ENCODE measurements at places on chromosomes 2 and 18.

- peak; percentile 43 for DNase-seq
Measured at GRCh38 chr18:12820506-12820905, 63.5 kb downstream of the PTPN2 start.

- no peak for DNase-seq
Measured at GRCh38 chr2:234565842-234566619, 69.2 kb upstream of the ARL4C start.

- no peak for DNase-seq
Measured at GRCh38 chr18:39843546-39843945, 2111.5 kb upstream of the PIK3C3 start.

DNA sequence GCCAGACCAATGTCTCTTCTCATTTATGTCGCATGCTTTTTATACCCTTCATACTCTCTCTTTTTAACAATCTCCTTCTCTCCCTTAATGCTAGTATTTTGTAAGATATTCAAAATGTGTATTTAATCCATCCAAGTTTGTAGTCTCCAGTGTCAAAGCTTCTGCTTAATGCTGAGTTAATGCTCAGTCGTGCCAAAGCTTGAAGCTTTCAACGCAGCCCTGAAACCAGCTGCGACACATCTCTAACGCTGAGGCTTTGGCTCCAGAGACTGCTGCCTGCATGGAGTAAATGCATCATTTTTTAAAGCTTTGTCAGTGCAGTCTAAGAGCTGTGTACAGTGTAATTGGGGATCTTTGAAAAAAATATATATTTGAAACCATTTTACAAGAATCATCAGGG is 2108.8 kb upstream of the PIK3C3 start:
- no peak for DNase-seq

- DNase-seq = no peak
Measured at GRCh38 chr2:25160376-25160775, 8.0 kb downstream of the POMC start.

- no peak for DNase-seq
Measured at GRCh38 chr2:105411720-105412407, 13.0 kb upstream of the FHL2 start.

DNA sequence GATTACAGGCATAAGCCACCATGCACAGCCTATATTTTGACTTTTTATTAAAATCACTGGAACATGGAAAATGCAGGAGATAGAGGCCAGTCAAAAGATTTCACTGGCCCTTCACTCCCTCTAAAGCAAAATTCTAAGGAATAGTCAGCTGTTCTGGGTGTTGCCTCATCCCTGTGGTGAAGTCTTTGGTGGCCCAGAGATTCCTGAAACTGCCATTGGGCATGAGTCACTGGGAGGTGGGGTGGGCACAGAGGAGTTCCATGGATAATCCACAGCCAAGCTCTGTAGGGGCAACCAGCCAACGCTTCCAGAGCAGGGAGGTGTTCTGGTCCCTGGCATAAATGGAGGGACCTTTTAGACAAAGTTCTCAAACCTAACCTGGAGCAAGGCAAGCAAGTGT is 89.7 kb upstream of the TTC39C start:
- DNase-seq = no peak

DNA sequence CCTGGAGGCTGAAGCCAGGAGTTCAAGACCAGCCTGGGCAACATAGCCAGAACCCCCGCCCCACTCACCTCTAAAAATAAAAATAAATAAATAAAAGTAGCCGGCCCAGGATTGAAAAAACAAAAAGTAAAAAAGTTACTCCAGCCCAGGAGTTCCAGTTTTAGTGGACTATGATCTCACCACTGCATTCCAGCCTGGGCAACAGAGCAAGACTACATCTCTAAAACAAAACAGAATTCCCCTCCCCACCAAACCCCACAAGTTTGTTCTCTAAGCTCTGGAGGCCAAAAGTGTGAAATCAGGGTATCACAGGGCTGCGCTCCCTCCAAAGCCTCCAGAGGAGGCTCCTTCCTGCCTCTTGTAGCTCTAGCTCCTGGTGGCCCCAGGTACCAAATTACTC is 1.7 kb downstream of the D2HGDH start:
- no peak for DNase-seq

DNA sequence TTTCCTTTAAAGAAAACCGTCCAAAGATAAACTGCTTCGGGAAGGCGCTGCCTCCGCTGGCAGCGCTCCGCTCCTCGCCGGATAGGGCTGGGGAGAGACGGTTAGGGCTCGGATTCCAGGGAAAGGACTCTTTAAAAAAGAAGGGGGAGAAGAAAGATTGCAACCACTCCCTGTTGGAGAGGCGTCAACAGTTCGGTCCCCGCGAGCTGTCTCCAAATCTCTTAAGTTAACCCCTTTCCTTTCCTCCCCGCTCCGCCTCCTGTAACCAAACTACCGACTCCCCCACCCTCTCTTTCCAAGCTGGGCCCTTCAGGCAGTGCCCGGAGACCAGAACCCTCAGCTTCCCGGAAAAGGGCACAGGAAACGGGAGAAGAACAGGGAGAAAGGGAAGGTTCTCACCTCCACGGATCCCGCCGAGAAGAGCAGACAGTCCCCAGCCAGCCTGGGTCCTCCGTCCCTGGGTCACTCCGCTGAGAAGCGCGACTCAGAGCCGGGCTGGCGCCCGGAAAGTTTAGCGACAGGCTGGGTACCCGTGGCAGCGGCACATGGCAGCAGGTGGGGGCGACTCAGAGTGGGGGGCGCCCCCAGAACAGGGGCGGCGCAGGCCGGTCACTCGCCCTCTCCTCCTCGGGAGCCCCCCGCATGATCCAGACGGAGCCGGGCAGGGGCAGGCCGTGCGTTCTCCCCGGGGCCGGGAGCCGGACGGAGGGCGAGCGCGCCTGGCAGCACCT is 675 bp downstream of the FZD5 start:
- peak; percentile 29 for DNase-seq

DNA sequence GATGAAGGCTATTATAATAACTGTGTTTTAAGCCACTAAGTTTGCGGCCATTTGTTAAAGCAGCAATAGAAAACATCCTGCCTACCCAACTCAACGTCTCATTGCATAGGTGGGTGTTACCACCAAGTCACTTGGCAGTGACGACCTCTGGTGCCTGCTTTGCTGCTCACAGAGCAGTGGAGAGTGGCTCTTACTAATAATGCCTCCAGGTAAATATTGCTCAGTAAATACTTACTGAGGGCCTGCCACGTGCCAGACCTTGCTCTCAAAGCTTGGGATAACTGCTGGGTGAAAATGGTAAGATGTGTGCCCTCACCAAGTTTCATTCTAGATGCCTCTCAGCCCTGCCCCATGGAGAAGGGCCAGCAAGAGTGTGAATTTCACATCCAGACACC is 27.7 kb downstream of the ITGA6 start:
- DNase-seq = no peak

DNA sequence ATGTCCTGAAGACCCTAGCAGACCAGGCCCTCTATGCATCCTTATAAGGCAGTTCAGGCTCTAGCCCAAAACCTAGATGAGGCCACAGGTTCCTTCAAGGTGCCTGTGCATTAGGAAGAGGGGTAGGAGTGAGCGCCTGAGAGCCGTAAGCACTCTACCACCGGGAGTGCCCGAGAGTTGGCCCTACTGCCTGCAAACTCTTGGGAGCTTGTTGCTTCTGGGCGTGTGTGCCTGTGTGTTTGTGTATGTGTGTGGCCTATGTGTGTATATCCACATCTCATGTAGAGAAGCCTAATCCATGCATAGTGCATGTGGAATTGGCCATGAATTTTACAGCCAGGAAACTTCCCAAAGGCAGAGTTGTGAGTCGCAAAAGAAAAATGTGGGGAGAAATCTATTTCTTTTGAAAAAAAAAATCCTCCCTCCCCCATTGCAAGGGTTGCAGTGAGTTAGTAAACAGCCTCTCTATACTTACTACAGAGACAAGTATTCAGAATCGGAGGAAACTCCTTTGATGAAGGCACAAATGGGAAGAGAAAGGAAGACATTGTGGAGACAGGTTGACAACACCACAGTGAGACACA is 96.8 kb downstream of the ADD2 start:
- DNase-seq = no peak

DNA sequence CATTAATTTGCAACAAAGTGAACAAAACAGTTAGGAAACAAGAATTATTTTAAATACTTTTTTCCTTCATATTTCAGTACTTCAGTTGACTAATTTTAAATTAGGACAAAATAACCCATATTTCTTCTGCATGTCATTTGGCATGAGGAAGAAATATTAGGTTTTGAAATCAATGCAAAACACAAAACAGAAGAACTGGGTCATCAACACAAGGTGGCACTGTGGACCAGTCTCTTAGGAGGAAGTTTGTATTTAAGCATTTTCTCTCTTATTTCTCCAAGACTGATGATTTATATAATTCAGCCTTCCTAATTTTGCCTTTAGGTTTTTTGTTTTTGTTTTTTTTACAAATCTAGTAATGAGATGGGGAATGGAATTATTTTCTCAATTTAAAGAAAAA is 352.8 kb upstream of the KCNH7 start:
- DNase-seq = peak; percentile 80

DNA sequence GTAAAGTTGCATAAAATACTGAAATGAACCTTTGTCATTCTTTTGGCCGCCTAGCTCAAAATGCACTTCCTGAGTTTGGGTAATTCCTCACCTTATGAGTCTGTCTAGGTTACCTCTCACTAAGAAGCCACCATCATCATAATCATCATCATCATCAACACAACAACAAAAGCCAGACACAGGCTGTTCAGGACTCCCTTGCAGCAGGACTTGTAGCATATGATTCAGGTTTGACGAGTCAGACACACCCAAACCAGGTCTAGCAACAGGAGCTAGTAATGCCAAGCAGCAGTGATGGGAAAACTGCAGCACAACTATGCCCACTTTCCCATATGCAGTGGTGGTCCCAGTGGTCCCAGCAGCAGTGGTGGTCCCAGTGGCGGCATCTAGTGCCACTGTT is 2.8 kb upstream of the SGO2 start:
- no peak for DNase-seq

GRCh38 chr2:183248866-183249567 is 124.8 kb downstream of the NUP35 start:
- no peak for DNase-seq

DNA sequence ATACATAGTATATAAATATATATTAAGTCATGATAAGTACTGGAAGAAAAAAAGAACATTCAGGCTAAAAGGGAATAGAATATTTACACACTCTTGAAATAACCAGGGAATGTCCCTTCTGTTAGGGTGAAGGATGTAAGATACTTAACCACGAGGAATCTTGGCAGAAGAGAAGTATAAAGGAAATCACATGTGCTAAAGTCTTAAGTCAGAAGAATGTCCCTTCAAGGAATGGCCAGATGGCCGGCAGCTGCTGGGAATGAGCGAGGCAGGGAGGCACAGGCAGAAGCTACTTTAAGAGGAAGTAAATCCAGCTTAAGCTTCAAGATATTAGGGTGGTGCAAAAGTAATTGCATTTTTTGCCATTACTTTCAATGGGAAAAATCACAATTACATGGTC is 5.5 kb downstream of the CCDC102B start:
- DNase-seq = no peak

GRCh38 chr2:69465513-69466456 is 28.6 kb upstream of the NFU1 start:
- no peak for DNase-seq

GRCh38 chr2:3785220-3785889 is 82.0 kb downstream of the DCDC2C start:
- no peak for DNase-seq

- no peak for DNase-seq
Measured at GRCh38 chr2:100413571-100413970, 3.9 kb downstream of the CHST10 start.

- DNase-seq = no peak
Measured at GRCh38 chr18:59033359-59033758, 106.3 kb upstream of the SEC11C start.

- no peak for DNase-seq
Measured at GRCh38 chr2:69625078-69625795, 18.3 kb downstream of the AAK1 start.

- DNase-seq = peak; percentile 73
Measured at GRCh38 chr2:81481242-81481993, 1176.9 kb upstream of the LRRTM1 start.

DNA sequence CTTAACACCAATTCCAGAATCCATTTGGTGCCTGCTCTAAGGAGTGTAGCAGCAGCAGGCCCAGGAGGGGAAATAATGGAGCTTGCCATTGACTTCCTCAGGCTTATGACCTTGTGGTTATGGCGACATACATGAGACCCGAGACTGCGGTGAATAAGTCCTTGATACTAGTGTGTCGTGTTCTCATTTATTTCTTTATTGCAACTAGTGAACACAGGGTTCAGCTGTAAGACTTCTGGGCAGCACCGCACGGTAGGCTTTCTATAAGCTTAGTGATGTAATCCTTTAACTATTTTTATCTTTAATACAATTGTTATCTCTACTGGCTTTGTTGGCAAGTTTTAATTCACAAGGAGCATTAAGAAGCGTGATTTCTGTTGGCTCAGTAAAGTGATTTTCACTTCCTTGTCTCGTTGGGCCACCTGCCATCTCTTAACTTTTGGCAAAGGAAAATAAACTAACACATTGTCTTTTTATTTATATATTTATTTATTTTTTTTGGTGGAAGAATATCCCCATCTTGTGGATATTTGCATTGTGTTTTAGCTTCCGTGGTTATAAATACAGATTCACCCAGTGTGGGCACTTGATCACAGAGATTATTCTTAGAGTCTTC is 139.8 kb downstream of the LTBP1 start:
- no peak for DNase-seq

DNA sequence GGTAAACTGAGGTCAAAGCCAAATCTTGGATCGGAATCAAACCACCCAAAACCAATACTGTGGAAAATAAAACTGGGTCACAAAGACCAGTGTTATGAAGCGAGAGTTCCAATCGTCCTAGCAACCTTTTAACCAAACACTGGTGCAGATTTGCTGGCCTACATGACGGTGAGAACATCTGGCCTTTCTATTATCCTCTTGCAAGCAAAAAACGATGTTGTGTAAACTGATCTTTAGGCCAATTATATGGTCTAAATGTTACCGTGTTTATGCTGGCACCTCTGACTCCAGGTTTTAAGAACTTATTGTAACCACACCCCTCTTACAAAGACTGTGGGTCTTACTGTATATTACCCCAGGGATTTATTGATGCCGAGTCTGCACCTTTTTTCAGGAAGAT is 145.9 kb downstream of the GFPT1 start:
- peak; percentile 18 for DNase-seq

- DNase-seq = no peak
Measured at GRCh38 chr2:121947674-121948073, 192.2 kb downstream of the TSN start.

- no peak for DNase-seq
Measured at GRCh38 chr2:174395969-174396630, 570 bp downstream of the SCRN3 start.

DNA sequence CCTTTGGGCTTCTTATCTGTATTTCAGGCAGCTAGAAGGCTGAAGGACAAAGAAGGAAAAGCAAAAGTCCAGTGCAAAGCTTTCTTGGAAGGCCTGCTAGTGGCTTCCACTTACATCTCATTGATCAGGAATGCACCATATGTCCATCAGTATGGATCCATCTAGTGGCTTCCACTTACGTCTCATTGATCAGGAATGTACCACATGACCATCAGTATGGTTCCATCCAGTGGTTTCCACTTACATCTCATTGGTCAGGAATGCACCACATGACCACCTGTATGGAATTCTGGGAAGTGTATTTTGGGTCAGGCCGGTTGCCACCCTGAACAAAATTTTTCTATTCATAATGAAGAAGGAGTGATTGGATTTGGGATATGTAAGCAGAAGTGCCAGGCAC is 70.6 kb downstream of the LYPD6 start:
- no peak for DNase-seq

Data from NCI-H2081 (cell line).